ENCODE measurements at places on chromosomes 6 and 20.

GRCh38 chr20:2446845-2447244, 23.7 kb downstream of the SNRPB start:
- DNase-seq: no peak

DNA sequence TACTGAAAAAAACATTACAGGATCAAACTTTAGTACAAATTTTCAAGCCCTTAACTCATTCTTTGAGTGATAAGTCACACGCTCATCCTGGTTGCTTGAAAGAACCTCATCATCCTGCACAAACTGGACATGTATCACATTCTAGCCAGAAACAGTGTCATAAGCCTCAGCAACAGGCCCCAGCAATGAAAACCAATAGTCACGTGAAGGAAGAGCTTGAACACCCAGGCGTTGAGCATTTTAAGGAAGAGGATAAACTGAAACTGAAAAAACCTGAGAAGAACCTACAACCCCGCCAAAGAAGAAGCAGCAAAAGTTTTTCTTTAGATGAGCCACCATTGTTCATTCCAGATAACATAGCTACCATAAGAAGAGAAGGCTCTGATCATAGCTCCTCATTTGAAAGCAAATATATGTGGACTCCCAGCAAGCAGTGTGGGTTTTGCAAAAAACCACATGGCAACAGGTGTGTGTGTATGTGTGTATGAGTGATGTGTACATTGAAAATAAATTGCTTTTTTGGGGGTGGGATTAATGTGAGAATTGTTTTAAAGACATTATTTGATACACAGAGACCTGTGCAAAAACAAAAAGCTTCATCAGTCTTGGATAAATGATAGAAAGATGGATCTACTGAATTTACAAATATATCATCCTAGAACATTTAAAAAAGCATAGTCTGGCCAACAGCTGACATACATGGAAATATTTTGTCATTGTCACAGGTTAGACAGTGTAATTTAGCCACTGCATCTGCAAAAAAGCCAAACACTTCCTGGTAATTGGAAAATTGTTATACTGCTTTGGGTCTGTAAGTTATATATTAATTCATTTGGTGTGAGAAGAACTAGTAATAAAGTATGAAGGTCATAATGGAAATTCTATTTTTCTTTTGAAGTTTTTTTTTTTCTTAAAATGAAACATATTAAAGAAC, 50.1 kb downstream of the PHF3 start:
- peak; percentile 29 for DNase-seq

GRCh38 chr6:22966691-22967422, 397.5 kb downstream of the HDGFL1 start:
- no peak for DNase-seq

DNA sequence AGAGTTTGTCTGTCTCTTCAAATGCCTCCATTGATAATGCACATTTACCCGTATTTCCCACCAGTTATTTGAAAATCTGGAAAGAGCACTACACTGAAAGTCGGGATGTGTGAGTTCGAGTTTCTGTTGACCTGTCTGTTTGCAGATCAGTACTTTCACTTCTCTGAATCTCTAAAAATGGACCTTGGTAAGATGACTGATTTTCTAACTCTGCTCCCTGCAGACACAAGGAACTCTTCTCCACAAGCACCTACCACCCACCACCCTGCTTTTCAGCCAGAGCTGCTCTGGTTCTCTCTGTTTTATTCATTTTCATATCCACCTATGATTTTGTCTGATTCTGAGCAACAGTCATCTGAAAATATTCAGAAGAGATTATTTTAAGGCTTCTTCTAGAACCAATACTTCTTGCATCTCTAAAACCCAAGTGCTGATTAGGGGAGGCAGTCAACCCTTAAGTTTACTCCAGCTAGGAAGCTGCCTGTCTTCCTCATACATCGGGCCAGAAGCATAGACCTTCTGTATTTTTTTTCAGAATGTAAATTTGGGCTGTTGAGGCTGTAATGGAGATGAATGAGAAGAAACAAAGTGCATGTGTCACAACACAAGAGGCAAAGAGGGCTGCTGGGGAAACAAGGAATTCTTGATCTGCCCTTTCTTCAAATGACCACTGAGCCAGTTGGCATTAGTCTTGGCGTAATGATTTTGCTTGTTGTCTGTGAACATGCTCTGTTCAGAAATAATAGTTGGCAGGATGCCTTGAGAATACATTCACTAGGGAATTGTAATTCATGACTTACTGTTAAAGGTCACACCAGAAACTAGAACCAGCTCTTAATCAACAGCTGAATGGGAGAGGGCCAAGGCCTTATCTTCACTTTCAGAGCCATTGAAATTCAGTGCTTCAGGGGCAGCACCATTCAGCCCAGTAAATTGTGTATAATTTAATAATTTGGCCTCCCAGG, 85.4 kb upstream of the MYLIP start:
- DNase-seq: peak; percentile 38

DNA sequence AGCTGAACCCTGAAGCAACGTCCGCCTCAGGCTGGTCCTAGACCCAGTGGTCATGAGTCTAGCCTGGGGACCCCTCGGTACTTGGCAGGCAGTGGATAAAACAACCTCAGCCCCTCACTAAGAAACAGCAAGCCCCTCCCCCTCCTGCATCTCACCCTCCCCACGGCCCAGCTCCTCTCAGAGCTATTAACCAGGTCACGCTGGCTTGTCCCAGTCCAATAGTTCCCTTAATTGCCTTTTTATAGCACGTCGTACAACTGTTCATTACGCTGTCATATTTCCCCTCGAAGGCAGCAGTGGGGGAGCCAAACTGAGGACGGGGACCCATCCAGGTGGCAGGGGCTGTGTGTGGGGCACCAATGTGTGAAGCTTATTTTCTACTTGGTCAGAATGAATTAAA, 8.6 kb upstream of the SLC32A1 start:
- DNase-seq: no peak

DNA sequence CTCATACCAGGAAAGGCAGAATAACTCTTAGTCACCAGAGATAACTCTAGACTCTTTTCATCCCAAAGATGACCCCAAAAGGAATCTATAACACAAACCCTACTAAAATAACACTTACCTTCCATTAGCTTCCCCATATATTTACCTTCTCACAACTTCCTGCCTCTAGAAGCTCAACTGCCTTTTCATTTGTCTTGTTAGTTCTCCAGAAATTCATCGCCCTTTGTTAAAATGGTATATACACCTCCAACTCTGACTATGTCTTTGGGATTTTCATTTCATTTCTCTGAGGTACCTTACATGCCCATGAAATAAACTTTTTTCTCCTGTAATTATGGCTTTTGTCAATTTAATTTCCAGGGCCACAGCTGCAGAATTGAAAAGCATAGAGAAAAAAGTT, 33.5 kb downstream of the GCM1 start:
- DNase-seq: no peak

GRCh38 chr6:166027761-166028160, 139.9 kb downstream of the TBXT start:
- DNase-seq: no peak

GRCh38 chr20:32970115-32970972, 33.9 kb downstream of the SUN5 start:
- peak; percentile 11 for DNase-seq

DNA sequence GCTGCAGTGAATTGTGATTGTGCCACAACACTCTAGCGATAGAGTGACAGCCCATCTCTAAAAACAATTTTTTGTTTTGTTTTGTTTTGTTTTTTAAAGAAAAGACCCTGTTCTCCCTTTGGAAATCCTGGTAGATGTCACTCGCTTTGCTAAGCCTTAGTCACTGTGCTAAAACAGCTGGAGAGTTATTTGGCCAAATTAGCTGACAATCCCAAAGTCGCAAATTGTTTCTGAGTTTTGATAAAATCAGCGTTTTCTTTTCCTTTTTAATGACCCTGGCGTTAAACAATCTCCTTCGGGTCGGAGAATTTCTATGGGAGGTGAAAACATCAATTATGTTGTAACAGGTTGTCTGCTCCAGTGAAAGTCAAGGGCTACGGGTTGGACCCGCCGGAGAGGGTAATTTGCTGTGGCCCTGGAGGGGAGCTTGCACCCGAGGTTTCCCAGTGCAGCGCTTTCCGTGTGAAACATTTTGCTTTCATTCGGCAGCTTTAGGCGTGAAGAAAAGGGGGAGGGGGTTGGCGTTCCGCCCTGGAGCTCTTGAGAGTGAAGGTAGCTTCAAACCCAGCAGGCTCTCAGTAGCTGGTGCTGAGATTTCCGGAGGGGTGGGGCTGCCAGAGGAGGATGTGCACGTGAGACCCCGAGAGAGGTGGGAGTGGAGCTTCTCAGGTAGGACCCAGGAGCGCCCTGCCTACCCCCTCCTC, 296.6 kb downstream of the PHACTR1 start:
- DNase-seq: no peak

- no peak for DNase-seq
These were observed 463.7 kb downstream of the EPM2A start for GRCh38 chr6:145271577-145271976.

DNA sequence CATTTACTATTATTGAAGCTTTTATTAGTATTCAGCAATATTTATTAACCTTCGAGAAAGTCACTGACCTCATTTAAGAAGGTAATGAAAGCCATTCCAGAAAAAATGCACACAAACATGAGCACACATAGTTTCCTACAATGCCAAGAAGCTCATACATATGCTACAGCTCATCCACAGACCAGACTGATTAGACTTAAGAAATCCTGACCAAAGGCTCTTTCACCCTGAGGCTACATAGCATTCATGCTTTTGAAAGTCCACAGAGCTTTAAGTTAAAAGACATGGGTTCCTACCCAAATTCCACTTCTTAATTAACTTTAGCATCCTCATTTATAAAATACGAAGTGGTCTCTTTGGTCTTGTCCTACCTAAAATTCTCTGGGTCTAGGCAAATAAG, 430.4 kb downstream of the TBC1D32 start:
- DNase-seq: no peak

DNA sequence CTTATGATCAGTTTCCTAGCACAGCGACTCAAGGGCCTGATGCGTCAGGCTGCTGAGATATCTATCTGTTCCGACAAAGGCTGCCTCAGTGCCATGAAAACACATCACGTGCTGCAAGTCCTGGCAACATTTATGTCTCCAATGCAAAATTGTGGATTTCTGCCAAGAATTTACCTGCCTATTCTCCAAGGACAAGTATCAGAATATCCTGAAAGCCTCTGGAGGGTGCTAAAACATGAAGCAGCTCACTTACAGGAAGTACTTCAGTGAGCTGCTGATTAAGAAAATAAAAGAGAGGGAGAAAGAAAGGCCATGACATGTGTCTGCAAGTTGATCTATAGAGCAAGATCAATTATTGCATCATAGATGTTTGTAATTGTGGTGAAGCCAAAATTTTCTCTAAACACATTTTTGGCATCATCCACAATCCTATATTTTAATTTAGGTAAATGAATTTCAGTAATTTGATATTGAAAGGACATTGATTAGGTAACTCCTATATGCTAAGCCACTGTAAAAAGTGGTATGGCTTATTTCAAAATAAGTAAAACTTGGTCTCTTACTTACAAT, 25.8 kb upstream of the TPBG start:
- DNase-seq: no peak

DNA sequence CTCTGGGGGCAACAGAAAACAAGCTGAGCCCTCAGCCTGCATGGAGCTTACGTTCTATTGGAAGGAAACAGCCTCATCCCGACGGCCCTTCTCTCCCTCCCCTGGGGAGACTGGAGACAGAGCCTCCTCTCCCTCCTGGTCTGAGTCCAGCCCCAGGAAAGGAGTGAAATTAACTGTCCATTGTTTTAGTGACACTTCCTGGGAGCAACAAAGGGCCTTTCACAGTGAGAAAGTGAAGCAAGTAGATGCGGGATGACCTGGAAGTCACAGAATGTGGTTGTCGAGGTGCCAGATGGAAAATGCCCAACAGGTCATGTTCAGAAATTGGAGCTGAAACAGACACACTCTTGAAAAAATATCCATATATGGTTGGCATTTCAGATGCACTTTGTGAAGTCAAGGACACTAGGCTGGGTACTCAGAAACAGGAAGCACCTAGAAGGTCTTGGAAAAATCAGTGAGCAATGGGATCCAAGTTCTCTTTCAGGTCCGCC, 77.8 kb downstream of the TFAP2C start:
- no peak for DNase-seq

GRCh38 chr20:59688999-59689398, 84.7 kb downstream of the PHACTR3 start:
- DNase-seq: no peak

DNA sequence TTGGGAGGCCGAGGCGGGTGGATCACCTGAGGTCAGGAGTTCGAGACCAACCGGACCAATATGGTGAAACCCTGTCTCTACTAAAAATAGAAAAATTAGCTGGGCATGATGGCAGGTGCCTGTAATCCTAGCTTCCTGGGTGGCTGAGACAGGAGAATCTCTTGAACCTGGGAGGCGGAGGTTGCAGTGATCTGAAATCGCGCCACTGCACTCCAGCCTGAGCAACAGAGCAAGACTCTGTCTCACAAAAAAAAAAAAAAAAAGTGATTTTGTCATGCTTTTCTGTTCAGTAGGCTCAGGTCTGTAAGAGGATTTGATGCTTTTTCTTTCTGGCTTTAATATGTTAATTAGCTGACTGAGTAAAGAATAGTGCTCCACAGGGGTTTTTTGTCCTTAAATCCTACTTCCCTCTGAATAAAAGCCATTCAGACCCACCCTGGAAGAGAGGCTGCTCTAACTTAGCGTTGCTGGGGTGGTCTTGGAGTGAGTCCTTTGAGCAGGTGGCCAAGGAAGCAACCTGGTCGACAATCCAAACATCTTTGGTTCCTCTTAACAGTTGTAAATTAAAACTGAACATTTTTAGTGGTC, 19.0 kb downstream of the MCM8 start:
- no peak for DNase-seq

DNA sequence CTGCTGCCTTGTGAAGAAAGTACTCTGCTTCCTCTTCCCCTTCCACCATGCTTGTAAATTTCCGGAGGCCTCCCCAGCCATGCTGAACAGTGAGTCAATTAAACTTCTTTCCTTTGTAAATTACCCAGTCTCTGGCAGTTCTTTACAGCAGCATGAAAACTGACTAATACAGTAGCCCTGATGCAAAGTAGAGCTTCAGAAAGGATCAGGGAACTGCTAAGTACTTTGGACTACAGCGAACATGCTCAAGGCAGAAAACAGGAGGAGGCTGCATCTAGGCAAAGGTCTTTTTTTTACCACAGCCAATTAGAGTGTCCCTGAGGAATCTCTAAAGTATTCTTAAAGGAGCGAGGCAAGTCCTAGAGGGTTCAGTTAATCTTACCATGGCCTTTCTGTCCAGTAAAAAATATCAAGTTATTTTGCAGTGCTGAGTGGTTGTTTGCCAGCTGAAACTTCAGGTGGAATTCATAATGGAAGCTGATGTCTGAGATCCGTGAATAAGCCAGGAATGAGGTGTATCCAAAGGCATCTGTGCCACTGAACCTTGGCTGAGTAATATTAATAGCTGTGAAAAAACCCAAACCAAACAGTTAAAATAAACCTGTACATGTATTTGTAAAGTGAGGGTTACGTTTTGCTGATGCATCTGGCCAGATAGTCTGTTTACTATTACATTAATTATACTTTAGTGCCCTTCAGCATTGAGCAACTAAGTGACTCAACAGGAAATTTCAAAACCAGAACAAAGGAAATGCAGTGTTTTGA, 170.4 kb downstream of the PHF3 start:
- no peak for DNase-seq

GRCh38 chr20:11853359-11853758, 64.3 kb upstream of the BTBD3 start:
- DNase-seq: no peak

GRCh38 chr6:44608175-44608574, 220.7 kb downstream of the CDC5L start:
- DNase-seq: no peak
